ENCODE measurements at places on chromosomes 3 and 15.

- no peak for DNase-seq
Observed at GRCh38 chr3:48564667-48565066, 1.1 kb upstream of the UCN2 start.

DNA sequence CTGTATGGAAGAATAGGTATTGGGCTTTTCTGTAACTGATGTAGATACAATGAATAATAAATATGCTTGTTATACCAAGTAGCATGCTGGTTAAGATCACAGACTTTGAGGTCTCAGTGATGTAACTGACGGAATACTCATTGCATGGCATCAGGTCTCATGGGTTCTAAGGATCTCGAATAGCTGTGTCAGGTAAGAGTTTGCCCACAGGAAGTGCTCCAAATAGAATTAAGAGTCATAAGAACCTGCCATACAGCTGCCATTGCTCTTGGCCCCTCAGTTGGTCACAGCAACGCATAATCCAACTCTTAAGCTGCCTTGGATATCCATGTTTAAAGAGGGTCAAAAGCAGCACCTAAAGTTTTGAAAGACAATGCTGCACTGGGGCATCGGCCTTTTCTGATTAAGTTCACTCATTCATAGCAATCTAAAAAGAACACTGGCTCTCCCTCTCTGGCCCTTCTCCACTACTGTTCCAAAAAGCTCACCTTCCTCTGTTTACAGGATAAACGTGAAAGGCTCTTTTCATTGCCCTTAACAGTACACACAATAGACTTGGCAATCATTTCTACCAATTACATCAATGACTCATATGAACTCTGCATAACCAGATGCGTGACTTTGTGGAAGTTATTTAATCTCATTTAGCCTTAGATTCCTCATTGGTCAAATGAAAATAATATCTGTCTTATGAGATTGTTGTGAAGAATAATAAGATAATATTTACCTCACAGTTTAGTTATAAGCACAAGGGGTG lies 74.6 kb downstream of the ZBTB20 start:
- DNase-seq, result no peak

GRCh38 chr15:74384566-74384880 lies 17.1 kb upstream of the CYP11A1 start:
- DNase-seq, result no peak

GRCh38 chr3:178289544-178290160 lies 246.6 kb upstream of the KCNMB2 start:
- DNase-seq, result no peak

- DNase-seq, result peak; percentile 29
Observed at GRCh38 chr3:15858547-15859506, 61.0 kb upstream of the ANKRD28 start.

DNA sequence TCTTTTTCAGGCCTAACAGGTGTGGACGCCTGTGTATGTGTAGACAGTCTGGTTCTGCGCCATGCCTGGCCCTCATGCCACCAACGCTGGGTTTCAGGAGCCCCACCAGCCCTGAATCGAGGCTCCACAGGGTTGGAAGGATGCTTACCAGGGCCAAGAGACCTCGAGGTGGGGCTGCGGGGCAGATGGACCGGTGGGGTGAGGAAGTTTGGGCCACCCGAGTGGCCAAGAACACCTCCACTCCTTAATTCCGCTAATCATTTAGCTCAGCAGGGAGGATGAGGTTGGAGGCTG lies 6.0 kb upstream of the ONECUT1 start:
- DNase-seq, result no peak

- no peak for DNase-seq
Observed at GRCh38 chr3:52351762-52352368, 35.7 kb downstream of the DNAH1 start.

DNA sequence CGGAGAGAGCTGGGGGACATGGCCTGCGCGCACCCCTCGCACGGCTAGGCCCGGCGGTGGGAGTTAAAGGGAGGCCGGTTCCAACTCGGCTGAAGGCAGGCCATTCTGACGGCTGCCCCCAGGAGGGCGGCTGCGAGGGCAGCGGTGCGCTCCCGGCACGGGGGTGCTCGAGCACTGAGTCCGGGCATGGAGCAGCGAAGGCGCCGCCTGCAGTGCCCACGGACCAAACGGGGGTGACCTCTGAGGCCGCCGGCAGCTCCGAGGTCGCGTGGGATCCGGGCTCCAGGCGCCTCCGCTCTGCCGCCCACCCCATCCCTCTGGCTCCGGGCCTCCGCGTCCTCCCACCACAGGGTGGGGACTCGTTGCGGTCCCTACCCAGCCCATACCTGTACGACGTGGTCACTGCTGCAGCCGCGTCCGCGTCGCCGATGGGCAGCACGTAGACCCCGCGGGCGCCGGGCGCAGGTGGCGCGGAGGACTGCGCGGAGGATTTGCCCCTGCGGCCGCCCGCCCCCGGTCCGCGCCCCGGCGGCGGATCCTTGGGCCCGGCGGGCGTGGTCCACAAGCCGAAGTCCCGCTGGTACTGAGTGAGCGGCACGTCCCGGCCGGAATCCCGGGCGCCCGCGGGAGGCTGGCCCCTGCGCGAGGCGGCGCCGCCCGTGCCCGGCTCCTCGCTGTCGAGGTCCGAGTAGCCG lies 469 bp downstream of the MAP6D1 start:
- DNase-seq, result peak; percentile 46

DNA sequence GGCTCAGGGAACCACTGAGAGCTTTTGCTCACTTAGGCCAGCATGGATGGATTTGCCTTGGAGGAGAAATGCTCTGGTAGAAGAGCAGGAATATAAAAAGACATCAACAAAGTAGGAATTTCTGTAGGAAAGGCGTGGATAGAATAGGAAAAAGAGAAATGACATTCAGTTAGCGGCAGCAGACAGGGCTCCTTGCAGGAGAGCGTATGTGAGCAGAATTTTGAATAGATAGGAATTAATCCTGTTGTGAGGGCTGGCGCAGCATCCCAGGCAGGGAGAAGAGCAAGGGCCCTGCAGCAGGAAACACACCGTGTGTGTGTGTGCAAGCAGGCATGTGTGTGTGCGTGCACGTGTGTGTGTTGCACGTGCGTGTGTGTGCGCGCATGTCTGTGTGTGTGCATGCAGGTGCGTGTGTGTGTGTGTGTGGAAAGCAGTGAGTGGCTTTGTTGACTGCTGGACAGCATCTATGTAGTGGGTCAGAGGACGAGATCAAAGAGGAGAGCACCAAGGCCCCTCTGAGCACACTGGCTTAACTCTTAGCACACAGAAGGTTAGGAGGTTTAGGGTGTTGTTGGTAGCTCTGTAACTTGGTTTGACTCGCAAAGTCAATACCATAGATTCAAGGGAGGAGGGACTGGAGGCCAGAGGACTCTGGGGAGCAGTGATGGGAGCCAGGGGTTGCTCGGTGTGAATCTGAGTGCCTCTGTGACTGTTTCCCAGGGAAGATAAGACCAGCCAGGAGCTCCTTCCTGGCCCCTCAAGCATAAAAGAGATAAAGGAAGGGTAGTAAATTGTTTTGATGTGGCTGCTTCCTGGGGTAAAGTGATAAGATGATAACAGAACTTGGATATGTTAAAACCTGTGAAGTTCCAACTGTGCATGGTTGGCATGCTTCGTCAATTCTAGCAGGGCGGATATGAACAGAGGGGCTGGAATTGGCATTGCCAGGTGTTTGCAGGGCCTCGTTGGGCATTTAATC lies 639.5 kb downstream of the NR2F2 start:
- no peak for DNase-seq

DNA sequence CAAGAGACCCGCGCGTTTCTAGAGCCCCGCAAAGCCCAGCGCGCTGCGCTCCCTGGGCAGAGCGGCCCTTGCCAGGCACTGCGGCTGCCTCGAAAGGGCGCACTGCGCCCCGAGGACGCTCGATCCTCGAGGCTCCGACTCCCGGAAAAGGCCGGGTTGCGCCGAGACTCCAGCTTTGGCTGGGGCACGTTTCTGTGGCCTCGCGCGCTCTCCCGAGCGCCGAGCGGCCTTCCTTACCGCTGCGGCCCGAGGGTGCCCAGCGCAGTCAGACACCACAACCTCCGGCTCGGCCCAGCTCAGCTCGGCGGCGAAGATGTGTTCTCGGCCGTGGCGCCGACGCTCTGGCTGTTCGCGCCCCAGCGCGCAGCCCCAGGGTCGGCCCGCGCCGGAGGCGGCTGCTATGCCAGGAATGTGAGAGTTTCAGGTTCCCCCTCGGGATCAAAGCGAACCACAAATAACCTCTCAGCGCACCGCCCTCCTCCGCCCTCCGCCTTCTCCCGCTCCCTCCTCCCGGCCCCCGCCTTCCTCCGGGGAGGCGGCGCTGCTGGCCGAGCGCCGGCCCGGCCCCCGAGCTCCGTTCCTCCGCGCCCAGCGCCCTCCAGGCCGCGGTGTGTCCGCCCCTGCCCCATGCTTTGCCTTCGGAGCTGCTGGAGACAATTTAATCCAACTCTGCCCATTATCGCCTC lies at the start of gene AMOTL2:
TSS of gene AMOTL2 (minus strand) at position 343 of the 686 bp plus-strand sequence. CDS start 3,014 bp downstream, outside the sequence.
- peak; percentile 97 for DNase-seq

DNA sequence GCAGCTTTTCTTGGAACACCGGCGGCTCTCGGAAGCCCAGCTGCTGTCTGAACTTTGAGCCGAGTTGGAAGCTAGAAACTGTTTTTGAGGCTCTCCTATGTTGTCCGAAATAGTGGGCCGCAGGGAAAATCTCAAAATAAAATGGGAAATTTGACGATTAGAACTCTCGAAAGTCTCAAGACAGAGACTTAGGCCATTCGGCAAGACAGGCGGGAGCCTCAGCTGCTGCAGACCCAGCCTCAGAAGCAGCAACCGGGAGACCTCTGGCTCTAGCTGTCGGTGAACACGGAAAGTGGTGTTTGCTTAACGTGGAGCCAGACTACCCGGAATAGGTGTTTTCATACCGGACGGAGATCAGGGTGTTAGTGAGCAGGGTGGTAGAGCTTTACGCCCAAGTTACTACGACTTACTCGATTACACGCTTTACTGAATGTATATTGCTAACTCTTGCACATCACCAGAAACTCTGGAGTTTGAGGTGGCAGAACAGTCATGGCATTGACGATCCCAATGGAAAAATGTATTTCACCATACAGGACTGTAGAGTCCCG lies 357 bp upstream of the MAN2C1 start:
- DNase-seq, result peak; percentile 44

- DNase-seq, result peak; percentile 74
Observed at GRCh38 chr3:157335233-157336076, 101.2 kb upstream of the PTX3 start.

Data from adipocyte (in vitro differentiated cells).